Stimulated activated CD4-positive, alpha-beta T cell treated with anti-CD3 and anti-CD28 coated beads, Interleukin-4, amount 100 ng/mL, for 1 hour (primary cell): ENCODE measurements at places on chromosomes 2 and 18.

DNA sequence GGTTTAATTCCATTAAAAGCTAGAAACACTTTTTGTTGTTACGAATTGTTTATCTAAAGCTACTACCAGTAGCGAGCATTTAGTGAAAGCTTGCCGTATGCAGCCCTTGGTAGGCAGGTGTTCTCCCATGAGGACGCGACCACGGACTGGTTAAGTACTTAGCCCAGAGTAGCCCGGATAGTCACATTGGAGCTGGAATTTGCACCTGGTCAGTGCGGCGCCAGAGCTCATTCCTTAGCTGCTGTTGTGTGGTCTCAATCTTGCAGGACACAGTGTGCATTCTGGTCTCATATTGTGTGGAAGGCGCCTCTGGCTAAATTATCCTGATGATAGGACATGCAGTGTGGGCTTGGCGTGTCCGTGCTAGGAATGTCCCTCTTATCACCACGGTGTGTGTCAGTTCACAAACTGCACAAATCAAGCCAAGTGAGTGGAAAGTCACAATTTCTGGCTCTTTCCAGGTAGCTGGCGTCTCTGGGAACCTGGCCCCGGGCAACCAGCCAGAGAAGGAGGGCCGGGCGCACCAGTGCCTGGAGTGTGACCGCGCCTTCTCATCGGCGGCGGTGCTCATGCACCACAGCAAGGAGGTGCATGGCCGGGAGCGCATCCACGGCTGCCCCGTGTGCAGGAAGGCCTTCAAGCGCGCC is 133.3 kb downstream of the ZNF236 start:
- no peak for DNase-seq

DNA sequence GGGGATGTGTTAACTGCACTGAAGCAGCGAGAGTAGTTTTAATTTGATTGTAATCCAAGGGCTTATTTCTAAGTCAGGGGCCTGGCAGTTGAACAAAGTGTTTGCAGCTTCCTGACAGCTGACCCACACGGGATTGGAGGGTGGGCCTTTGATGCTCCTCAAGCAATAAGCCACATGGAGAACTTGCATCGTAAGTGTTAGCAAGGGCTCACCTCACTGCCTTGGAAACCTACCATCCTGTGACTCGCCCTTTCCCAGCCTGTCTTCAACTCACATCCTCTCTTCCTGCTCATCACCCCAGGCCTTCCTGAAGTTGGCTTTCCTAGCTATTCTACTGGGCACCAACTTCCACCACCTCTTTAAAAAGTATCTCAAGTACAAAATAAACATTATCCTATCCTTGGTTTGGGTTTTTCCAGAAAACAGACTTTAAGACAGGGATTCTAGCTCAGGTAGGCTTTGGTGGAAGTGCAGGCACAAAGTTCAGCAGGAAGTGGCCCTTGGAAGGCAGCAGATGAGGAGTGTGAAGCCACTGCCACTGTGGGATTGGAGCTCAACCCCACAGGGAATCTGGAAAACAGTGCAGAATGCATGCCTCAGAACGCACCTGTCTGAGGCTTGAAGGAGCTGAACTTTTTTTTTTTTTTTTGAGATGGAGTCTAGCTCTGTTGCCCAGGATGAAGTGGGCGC is 31.6 kb downstream of the B3GNT2 start:
- DNase-seq: no peak

- no peak for DNase-seq
Measured at GRCh38 chr2:173349287-173349686, 5.4 kb upstream of the CDCA7 start.

DNA sequence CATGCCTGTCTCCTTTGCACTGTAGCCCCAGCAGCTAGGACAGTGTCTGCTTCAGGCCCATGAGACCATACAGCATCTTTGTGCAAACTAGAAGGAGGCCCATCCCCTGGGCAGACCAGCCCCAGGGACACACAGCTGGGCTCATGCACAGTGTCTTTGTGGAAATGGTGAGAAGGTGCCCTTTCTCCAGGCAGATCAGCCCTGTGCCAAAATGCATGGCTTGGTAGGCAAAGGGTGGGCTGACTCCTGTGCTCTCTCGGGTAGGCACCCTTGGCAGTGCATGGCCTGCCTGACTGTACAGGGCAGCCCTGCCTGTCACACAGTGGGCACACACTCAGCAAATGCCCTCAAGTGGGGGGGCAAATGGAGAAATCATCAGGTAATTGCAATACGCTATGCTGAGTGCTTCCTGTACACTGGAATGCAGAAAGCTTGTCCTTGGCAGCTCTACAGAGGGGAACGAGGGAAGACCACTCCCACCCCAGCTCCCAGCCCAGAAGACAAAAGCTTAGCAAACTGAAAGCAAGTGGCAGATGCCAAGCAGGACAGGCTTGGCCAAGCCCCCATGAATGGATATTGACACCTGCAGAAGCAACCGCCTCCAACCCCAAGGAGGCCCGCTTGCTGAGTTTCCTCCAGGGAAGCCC is 21.6 kb downstream of the TNS1 start:
- DNase-seq: no peak

DNA sequence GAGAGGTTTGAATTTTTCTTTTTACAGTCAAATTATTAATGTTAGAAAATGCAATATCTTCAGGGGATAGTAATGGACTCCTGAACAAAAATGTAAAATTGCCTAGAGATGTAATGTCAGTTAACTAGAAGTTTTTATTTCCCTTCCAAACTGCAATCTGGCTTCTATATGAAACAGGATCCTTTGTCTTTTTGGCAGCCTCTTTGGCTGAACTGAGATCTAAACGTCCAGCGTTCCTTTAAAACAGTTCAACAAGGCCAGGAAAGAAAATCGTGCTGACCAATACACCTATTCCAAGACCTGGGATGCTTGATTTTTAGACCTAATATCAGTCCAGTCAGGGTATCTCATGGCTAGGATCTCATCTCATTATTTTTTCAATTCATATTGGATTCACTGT is 245.5 kb downstream of the FIGN start:
- DNase-seq: no peak

DNA sequence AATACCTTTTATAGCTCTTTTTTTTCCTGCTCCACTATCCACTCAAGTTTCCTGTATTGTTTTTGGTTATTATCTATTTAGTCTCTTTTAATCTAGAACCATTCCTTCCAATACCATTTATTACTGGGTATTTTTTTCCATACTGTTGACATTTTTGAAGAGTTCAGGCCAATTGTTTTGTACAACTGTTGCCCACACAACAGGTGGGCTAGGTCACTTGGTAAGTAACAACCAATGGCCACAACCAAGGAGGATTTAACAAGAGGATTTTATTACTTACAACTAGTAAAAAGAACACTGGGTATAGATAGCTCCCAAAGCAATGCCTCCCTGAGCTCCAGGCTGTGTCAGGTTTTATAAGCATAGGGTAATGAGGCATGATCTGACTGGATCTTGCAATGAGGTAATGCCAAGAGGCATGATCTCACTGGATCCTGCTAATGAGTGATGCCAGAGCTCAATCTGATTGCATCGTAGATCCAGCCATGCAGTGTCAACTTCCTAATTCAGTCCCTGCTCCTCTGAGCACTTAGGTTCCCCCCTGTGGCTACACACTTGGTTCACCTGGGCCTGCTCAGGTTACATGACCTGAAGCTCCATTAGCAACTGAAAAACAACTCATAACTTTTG is 7.1 kb upstream of the CEP68 start:
- DNase-seq: no peak

DNA sequence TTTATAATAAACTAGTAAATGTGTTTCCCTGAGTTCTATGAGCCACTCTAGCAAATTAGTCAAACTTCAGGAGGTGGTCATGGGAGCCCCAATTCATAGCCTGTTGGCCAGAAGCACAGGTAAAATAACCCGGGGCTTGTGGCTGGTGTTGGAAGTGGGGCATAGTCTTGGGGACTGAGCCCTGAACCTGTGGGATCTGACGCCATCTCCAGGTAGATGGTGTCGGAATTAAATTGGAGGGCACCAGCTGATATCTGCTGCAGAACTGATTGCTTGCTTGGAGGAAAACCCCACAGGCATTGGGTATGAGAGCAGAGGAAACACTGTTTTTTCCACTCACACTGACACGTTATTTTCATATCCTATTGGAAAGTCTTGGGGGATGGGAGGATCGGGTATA is 14.1 kb downstream of the NMS start:
- no peak for DNase-seq
